ENCODE measurements at places on chromosomes 6 and 20.

DNA sequence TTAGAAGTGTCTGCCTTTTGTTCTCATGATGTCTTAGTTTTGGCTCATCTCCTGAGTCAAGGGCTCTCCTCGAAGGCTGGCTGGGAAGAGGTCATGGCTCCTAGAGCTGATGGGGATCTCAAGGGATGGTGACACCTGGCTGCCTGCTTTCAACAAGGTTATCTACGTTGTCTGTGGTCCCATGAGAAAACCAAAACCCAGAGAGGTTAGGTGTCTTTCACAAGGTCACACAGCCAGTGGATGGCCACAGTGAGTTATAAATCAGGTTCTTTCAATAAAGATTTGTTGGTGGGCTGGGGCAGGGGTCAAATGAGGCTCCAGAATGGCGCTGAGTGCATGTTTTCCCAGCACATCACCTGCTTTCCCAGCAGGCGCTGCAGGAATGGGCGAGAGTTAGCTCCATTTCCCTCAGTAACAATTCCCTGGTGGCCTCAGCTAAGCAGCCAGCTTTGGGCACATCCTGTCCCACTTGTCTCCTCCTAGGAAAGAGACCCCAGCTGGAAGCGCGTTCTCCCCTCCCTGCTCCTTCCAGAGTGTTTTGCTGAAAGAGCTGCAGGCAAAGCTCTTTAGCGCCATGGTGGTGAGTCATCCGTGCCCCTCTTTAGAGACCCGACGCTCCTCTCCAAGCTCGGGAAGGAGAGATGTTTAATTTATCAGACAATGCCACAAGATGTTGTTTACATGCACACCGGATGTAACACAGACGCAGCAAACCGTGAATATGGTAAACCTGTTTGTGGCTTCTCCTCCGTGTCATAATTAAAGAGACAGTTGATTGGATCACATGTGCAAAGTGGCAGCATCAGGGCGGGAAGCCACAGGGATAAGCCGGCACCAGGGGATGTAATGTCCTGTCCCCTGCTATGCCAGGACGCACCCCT is 109.7 kb downstream of the LRFN2 start:
- peak; percentile 14 for DNase-seq

GRCh38 chr20:8291200-8291599 is 159.1 kb downstream of the PLCB1 start:
- DNase-seq, result no peak

GRCh38 chr20:270517-270916 is 13.0 kb downstream of the DEFB132 start:
- DNase-seq, result no peak

GRCh38 chr6:112933947-112934346 is 586.8 kb downstream of the RFPL4B start:
- DNase-seq, result no peak

- no peak for DNase-seq
Measured at GRCh38 chr6:106924694-106925523, 49.6 kb downstream of the CD24 start.

DNA sequence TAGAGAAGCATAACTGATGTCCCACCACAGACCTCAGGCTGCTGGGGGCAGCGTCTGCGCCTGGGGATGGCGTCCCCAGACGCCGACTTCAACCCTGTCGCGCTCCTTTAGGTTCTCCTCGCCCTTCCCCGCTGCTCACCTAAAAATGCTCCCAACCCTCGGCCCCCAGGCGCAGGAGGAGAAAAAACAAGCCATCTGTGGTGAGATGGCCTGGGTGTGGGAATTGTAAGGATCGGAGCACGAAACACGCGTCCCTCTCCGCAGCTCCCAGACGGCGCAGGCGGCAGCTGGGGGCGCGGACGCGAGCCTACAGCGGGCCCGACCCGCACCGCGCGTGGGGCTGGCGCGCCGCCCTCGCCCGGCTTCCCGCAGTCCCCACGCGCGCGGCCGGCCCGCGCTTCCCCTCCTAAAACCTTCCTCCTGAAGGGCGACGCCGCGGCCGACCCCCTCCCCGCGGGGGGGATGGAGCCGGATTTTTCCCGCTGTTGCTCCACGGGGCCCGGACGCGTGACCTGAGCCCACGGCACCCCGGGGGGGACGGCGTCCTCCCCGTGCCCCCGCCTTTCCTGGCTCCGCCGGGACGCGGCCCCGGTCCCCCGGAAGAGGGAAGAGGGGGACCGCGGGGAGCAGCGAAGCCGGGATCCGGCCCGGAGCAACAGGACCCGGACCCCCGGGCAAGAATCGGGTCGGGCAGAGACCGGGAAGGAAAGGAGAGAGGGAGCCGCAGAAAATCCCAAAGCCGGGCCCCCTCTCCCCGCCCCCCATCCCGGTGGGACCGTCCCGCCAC is 611 bp downstream of the EPB41L2 start:
- no peak for DNase-seq

- no peak for DNase-seq
Measured at GRCh38 chr6:55016261-55016660, 158.1 kb upstream of the HCRTR2 start.

DNA sequence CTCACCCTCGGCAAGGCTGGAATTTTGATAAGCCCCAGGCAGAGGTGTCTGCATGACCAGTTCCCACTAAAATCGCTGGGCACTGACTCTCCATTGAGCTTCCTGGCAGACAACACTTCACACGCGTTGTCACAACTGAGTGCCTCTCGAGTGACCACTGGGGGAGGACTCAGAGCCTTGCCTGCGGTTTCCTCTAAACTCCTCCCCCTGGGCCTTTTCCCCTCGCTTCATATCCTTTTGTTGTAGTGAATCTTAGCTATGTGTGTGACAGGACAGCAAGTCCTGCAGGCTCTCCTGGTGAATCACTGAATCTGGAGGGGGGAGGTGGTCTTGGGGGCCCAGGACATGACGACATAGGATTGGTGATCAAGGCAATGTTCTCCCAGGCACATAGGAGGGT is 670.8 kb downstream of the PRKN start:
- no peak for DNase-seq

GRCh38 chr6:35794536-35795452 is 2.3 kb downstream of the CLPS start:
- no peak for DNase-seq

- DNase-seq, result no peak
Measured at GRCh38 chr20:57909763-57910331, 200.0 kb upstream of the PMEPA1 start.

GRCh38 chr6:53731866-53732636 is 62.8 kb upstream of the LRRC1 start:
- no peak for DNase-seq

- no peak for DNase-seq
Measured at GRCh38 chr6:27593861-27594260, 121.0 kb upstream of the ZNF184 start.

DNA sequence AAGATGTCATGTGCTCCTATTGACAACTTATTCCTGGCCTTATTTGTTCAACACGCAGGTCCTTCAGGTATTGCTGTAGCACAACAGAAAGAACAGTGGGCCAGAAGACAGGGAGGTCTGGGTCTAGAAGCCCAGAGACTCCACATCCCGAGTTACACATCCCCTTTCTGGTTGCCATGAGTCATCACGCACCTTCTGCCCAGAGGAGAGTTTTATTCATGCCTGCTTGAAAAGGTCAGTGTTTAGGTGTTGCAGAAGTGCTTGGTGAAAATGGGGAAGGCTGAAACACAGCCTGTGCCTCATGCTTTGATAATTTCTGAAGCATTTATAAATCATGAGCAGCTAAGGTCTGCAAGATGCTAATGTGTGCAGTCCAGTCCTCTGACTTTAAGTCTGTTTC is 256.4 kb downstream of the GMPR start:
- no peak for DNase-seq

GRCh38 chr6:48135323-48136084 is 24.5 kb upstream of the PTCHD4 start:
- no peak for DNase-seq

DNA sequence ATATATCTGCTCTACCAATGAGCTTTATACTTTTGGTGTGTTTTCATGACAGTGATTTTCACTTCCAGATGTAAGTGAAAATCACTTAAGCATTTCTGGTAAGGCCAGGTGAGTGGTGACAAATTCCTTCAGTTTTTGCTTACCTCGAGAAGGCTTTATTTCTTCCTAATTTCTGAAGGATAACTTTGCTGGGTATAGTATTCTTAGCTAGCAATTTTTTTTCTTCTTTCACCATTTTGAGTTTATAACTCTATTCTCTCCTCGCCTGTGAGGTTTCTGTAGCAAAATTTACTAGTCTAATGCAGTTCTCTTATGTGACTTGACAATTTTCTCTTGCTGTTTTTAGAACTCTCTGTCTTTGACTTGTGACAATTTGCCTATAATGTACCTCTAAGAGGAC is 7.1 kb downstream of the FHL5 start:
- no peak for DNase-seq

DNA sequence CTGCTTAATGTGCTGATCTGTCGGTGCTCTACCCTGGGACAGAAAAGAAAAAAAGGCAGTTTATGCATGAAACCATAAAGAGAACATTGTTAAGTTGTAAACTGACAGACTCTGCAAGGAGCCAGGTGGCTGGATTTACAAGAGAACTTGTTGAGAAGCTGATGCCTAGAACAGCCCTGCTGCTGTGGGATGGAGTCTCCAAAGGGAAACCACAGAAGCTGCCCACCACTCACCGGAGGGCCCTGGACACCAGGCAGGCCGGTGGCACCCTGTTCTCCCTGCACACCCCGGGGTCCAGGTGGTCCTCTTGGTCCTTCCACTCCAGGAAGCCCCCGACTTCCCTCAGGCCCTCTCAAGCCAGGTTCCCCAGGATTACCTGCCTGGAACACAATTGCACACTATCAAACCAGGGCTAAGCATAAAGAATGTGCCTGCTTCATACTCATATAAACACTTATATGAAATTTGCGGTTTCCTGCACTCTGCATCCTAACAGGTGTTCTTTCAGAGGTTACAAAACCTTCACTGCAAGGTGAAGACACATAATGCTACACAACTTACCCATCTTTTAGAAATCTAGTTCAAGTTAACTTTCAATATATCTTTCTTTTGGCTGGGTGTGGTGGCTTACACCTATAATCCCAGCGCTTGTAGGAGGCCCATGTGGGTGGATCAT is 68.2 kb downstream of the COL9A1 start:
- no peak for DNase-seq

DNA sequence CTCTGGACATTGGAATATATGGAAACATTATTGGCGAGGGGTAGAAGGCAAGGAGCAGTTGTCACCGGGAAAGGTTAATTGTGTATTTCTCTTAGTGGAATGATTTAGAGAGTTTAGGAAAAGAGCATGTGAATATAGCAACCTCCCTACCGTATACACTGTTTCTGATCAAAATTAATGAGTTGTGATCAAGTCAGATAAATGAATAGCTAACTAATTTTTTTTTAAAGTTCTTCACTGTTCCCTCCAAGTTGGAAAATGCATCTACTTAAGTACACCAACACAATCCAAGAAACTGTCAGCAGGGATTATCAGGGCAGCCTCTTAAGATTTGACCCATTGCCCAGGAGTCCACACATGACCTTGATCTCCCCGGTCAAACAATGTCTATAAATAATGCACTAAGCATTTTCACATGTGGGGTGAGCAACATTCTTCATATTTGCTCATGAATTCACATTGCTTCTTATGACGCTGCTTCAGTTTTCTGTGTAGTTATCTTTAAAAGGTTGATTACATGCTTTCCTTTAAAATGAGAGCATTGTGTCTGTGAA is 680.8 kb upstream of the NRSN1 start:
- no peak for DNase-seq

GRCh38 chr6:65566117-65566516 is 140.9 kb downstream of the EYS start:
- no peak for DNase-seq

DNA sequence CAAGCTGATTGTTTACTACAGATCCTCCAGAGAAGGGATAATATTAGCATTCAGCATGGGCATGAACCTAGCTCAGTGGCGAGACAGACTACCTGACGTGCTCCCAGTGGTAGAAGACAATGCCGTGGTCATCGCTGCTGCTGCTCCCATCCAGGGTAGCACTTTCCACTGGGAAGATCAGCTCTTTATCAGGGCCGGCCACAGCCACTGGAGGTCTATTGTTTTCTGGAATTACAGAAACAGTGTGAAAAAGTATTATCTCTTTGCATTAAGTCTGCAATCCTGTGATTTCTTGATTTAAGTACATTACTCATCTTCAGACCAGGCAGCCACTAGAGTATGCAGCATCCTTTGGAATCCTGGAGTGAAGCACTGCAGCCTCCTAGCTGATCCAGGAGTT is 75.0 kb downstream of the ALDH5A1 start:
- DNase-seq, result no peak

- DNase-seq, result no peak
Measured at GRCh38 chr20:60494476-60494875, 536.3 kb downstream of the CDH26 start.

- no peak for DNase-seq
Measured at GRCh38 chr20:63152322-63153253, 63.3 kb downstream of the YTHDF1 start.

DNA sequence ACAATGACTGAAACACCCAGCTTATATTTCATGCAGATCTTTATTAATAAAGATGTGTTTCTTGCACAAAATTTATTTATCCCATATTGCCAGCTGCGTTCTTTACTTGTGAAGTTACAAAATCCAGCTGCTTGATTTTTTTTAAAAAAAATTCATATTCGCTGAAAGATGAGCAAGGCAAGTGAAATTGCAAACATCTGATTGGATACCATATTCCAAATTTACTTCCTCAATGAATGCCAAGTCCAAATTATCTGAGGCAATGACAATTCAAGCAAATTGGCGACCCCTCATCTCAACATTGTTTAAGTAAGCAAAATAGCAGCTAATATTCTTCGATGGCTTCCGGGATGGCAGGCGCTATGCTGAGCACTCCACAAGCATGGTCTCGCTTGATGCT is 37.7 kb downstream of the ZFP64 start:
- no peak for DNase-seq

GRCh38 chr6:82381278-82381677 is 17.7 kb downstream of the TPBG start:
- DNase-seq, result no peak

- no peak for DNase-seq
Measured at GRCh38 chr20:48880981-48881657, 40.4 kb upstream of the ARFGEF2 start.

DNA sequence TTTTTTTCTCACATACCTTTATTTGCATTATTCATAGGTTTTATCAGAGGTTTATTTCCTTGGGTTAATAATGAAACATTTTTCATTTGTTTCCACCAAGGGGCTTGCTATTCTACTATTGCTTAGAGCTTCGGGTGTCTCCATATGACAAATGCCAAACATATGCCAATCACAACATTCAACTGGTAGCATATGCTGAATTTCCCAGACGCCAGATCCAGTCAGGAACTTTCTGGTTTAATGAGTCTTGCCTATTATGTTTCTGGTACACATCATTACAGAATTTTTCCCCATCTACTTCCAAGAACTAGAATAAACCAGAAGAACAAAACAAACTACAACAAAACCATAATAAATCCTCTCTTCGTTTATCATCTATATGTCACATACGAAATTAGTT is 180.7 kb downstream of the PRKN start:
- no peak for DNase-seq
